Activated CD8-positive, alpha-beta memory T cell treated with anti-CD3 and anti-CD28 coated beads for 24 hours (primary cell): ENCODE measurements at places on chromosomes 7 and 10.
A peak's percentile ranks its signal among the peaks of the same experiment; 100 is the strongest.

- no peak for DNase-seq
Measured at GRCh38 chr7:17660116-17660515, 280.2 kb downstream of the SNX13 start.

- peak; percentile 76 for DNase-seq
Measured at GRCh38 chr10:6173203-6173602, 29.5 kb upstream of the PFKFB3 start.

DNA sequence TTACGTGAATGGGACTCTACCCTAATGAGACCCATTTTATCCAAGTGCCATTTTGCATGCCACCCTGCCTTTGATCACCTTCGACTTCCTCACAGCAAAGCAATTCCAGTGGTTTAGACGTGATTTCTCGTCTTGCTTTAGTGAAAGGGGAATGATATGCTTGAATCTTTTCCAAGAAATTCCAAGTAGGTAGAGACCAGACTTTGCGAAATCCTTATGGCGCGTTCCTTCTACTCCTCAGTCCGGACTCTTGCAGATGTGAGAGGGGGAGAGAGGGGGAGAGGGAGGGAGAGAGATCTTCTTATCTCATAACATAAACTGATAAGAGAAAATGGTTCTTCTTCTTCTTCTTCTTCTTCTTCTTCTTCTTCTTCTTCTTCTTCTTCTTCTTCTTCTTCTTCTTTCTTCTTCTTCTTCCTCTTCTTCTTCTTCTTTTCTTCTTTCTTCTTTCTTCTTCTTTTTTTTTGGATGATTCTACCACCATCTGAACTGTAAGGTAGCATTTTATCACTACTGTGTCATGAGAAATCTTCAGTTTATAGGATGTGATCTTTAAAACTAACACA is 883 bp downstream of the SPAG6 start:
- DNase-seq: no peak

DNA sequence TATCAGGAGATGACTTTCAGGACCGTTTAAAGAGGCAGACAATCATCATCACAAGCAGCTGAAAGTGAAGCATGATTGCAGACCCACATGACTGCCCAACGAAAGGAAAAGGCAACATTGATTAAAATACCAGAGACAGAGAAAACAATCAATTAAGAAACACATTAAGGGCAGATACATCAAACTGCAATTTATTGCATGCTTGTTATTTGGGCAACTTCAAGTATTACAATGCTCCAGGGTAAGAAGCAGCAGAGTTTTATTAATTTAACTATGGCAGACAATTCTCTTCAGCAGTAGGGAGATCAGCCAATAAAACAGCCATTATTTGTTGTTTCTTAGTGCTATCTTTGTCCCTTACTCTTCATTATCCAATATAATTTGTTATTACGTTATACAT is 367.7 kb upstream of the HPS1 start:
- DNase-seq: no peak

DNA sequence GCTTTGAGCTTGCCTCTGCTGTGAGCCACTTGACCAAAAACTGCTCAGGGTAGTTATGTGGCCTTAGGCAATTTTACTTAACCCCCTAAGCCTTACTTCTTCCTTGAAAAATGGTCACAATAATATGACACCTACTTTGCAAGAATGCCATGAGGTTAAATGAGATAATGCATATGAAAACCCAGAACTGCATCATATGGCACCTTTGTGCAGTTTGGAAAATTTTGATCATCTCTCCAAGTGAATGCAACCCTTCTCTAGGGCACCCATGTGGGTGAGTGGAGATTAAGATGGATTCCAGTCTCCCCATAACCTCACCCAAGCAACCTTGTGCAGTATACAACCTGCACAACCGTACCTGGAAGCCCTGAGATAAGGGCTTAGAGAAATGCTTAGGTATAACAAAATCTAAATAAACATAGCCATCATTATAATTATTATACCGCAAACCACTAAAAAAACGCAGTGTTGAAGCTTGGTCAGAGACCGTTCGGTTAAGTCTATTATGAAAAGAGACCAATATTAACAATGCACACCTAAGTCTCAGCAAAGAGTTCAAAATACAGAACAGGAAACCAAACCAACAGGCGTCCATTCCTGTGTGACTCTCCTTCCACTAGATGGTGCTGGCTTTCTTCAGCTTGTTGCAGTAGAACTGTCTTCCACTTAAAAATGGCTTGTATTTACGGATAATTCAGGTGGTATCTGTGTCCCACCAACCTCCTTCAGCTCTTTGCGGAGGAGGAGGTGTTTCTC is 21.0 kb upstream of the ASB15 start:
- DNase-seq: no peak

DNA sequence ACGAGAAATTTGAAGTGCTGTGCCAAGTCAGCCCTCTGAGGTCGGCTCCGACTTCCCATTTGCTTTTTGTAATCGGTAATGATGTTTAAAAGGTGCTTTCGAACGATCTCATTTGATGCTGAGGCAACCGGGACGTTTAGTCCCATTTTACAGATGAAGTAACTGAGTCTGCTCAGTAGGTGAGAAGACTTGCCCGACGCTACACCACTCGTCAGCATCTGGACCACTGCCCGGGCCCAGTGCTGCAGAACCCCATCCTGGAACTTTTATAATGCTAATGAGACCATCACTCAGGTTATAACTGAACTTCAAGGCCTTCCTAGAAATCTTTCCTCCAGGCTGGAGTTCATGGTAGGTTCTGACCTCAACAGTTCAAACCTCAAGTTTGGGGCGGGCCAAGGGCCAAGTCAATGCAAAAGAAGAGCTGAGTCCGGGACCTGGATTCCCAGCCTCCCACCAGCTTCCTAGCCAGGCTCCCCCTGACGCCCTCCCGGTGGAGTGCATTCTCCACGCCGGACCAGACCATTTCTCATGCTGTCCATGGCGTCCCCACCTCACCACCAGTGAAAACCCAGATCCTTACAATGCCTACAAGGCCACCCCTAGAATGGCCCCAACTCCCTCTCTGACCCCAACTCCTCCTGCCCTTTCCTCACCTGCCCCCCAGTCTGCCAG is 699 bp upstream of the PDLIM1 start:
- no peak for DNase-seq

DNA sequence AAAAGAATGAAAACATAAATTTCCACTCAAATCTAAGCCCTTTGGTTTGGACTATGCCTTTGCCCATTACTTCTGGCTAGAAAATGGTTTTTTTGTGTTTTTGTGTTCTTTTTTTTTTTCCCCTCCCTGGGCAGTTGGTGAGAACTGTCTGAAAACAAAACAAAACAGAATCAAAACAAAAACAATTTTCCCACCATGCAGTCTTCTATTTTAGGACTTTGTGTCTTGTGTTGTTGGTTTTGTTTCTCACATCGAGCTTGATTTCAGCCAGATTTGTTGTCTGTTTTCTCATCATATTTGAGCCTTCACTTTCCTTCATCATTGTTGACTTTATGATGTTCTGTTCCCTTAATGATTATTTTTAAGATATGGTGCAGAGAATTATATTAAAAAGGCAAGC is 206.3 kb downstream of the MACC1 start:
- no peak for DNase-seq

- peak; percentile 65 for DNase-seq
Measured at GRCh38 chr7:37920305-37920848, at the start of gene EPDR1. TSS of gene EPDR1 (plus strand) at chr7:37920640. CDS start at chr7:37920940, 300 bp downstream.

- DNase-seq: no peak
Measured at GRCh38 chr10:45239642-45240041, 75.8 kb downstream of the OR13A1 start.

- peak; percentile 68 for DNase-seq
Measured at GRCh38 chr7:150515248-150516147, 826 bp downstream of the GIMAP7 start.

DNA sequence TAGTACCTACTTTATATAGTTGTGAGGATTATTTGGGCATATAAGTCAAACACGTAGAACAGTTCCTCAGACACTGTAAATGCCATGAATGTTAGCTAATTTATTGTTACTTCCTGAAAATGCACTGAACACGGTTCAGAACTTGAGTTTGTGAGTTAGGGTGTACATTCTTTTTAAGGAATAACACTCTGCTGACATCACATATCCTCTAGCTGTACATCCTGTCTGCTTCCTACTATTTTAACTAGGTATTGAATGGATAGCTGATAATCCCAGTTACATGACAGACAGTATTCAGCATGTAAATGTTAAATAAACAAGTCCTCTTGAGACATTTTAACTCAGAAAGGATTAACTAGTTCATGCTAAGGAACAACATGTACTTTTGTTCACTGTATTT is 16.0 kb downstream of the SAMD8 start:
- DNase-seq: no peak

GRCh38 chr7:4689151-4689550 is 7.1 kb downstream of the FOXK1 start:
- no peak for DNase-seq

- DNase-seq: no peak
Measured at GRCh38 chr10:79269443-79269842, 77.8 kb upstream of the PPIF start.

DNA sequence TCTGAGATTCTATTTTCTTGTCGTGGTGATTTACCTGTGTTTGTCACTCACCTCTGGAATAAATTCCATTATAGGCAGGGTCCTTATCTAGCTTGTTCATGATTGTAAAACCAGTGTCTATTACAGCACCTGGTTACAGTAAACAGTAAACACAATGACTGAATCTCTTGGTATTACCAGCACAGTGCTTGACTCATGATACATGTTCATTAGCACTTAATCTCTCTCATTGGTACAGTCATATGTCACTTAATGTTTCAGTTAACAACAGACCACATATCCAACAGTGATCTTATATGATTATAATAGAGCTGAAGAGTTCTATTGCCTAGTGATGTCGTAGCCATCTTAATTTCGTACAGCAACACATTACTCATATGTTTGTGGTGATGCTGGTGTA is 1.6 kb upstream of the TASOR2 start:
- DNase-seq: no peak
